ENCODE measurements at places on chromosomes 5 and 9.
A peak's percentile ranks its signal among the peaks of the same experiment; 100 is the strongest.

DNA sequence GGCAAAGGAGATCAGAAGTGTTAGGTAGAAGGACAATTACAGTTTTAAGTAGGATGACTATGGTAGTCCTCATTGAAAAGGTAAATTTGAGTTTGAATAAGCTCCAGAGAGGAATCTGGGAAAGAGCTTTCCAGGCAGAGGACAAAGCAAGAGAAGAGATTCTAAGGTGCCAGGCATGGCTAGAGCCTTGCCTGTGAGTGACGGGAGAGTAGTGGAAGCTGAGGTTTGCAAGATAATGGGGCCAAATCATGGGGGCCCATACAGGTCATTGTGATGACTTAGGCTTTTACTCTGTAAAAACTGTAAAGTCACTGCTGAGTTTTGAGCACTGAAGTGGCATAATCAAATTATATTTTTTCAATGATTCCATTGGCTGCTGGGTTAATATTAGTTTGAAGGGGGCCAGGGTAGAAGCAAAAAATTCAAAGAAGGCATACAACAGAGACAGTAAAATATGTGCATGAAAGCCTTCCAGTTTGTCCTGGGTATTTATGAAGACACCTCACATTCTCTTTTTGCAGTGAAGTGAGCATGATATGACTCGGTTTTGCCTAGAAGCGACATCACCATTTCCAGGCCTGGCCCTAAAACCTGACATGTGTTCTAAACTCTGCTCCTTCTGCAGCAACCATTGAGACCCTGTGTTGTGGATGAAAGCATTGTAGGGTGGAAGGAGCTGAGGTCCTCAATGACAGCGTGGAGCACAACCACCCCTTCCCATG is 279.8 kb upstream of the TNC start:
- no peak for DNase-seq

DNA sequence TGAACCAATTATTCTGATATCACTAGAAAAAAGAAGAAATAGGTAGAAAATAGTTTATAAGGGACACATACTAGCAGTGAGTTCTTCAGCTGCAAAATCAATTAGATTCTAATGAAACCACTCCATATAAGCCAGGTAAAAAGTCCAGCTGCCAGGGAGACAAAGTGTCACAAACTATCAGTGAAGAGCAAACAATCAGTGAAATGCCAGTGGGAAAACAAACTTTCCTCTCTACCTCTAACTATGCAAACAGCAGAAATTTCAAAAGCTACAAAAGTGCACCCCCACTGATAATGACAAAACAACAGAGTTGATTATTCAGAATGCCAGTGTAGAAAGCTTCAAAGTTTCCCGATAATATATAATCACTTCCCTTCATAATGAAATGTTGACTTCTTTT is 637.2 kb upstream of the ITGA1 start:
- DNase-seq = no peak

- DNase-seq = no peak
These were observed 161.4 kb downstream of the PRELID2 start for GRCh38 chr5:145673786-145674185.

DNA sequence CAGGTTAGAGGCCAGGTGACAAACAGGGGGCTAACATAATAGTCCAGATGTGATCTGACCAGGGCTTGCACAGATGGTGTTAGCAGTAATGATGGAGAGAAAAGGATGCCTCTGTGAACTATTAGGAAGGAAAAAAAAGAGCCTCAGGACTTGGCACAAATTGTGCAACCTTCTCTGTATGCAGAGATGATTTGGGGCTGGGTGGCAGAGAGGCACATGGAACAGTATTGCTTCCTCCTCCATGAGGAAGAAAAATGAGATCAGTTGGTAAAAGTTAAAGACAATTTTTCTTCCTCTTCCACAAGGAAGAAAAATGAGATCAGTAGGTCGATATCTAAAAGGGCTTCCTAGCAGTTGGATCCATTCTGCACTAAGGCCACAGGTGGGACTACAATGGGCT is 13.9 kb upstream of the ANXA6 start:
- no peak for DNase-seq

DNA sequence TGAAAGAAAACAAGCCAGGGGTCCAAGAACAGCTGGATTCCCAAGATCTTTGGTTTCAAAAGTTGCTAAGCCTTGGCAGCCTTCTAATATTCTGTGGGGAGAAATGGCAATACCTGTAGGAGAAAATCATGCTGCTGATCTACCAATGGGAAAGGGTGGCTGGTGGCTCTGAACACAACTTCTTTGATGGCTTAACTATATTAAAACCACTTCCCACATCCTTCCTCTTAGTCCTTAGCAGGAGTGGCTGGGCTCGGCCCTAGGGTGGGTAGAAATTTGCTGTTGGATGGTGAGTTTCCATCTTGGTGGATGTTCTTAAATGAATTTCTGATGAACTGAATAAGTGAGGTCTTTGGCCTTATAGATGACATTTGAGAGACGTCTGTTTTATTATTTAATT is 19.5 kb upstream of the FBXL7 start:
- DNase-seq = no peak

DNA sequence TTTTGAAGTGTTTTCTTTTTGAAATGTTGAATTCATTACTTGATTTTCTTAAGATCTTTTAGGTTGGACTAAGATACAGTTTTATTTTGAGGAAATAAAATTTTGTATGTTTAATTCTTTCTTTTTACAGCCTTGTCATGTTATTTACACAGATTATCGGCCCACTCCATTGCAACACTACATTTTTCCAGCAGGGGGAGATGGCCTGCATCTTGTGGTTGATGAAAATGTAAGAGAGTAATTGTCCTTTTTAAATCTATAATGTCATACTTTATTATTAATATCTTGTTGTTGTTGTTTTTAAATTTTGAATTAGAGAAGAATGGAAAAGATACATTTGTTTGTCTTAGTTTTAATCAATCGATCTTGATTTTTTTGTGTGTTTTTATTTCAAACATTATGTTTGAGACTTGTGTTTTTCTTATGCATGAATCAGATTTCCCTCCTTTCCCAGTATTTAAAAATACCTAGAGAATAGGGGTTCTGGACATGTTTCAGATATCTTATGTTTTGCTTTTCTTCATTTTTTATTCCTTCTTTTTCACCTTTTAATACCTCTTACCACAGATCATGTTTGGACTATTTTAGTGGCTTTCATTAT is 36.7 kb downstream of the MTREX start:
- peak; percentile 68 for DNase-seq

- no peak for DNase-seq
These were observed 51.4 kb downstream of the ACER2 start for GRCh38 chr9:19460243-19460642.

DNA sequence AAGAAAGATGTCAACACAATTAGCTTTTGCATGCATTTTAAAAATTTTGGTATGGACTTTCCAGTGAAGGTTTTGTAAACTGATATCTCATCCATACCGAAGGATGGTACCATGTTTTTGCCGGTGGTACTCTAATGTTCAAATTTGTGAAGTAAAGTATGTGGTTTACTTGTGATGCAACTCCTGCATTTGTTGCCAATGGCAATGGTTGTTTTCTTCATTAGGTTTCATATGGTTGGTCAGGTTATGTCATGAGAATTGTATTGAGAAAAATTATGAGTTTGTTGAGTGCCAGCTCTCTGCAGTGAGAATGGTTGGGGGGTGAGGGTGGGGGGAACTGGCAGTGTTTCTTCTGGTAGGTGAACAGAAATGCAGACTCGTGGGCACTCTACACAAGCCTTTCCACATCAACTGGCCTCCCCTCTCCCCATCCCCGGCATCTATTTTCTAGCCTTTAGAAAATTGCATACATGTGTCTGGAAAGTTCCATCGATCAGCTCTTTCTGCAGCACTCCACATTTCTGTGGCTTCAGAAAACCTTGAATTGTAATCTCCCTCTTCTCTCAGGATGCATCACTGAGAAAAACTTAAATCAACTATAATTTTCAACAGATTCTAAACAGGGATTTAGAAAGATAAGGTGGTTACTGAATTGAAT is 107.7 kb downstream of the PDE4D start:
- DNase-seq = no peak

DNA sequence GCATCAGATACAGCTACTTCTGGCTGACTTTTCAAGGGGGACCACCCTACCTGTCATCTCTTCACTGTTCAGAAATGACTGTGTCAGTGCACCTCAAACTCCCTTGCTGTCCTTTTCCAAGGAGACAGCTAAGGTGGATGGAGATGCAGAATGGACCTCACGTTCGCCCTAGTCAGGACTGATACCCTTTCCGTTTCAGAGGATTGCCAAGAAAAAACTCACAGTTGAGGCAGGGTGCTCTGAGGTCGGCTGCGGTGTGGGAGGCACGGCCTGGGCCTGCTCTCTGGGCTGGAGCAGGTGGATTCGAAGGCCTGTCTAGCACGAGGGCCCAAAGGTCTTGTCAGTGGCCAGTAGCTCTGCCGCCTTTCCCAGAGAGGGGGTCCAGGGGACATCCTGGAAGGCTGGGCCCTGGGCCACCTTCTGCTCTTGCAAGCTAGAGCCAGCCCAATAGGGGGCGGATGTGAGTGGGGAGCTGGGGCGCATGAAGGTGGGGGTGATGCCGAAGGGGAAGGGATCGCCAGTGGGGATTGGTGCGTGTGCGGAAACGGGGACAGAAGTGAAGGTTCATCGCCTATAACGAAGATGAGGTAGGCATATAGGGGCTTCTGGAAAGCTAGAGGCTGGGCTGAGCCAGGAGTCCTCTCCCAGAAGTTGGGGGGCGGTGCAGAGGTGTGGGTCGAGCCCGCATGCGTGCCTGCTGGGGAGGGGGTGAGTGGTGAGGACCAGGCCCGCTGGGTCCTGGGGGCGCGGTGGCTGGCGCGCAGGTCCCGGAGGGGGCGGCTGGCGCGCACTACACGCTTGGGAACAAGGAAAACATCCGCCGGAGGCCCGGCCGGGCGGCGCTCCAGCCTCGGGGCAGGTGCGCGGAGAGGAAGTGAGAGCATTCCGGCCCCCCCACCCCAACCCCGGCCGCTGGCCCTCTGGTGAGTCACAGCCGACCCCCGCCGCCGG is 2.5 kb upstream of the MSMP start:
- peak; percentile 61 for DNase-seq

DNA sequence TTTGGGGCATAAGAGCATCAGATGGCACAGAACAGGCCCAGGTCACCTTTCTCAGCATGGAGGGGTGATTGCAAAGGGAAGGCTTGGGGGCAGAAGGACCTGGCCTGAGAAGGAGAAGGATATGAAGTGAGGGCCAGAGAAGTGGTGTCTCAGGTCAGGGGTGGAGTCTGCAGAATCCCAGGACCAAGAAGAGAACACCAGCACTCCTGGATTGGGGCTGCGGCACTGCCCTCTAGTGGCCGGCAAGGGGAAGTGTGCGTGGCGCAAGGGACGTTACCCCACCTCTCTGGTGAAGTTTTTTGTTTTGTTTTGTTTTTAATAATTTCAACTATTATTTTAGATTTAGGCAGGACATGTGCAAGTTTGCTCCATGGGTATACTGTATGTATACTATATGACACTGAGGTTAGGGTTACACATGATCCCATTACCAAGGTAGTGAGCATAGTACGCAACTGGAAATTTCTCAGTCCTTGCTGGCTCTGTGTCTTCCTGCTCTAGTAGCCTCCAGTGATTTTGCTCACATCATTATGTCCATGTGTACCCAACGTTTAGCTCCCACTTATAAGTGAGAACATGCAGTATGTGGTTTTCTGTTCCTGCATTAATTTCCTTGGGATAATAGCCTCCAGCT is 1548.6 kb downstream of the EFNA5 start:
- DNase-seq = peak; percentile 60

- peak; percentile 73 for DNase-seq
These were observed 933.6 kb downstream of the CDH12 start for GRCh38 chr5:21919414-21920022.

GRCh38 chr5:127596501-127596900 is 52.4 kb upstream of the CTXN3 start:
- DNase-seq = no peak

DNA sequence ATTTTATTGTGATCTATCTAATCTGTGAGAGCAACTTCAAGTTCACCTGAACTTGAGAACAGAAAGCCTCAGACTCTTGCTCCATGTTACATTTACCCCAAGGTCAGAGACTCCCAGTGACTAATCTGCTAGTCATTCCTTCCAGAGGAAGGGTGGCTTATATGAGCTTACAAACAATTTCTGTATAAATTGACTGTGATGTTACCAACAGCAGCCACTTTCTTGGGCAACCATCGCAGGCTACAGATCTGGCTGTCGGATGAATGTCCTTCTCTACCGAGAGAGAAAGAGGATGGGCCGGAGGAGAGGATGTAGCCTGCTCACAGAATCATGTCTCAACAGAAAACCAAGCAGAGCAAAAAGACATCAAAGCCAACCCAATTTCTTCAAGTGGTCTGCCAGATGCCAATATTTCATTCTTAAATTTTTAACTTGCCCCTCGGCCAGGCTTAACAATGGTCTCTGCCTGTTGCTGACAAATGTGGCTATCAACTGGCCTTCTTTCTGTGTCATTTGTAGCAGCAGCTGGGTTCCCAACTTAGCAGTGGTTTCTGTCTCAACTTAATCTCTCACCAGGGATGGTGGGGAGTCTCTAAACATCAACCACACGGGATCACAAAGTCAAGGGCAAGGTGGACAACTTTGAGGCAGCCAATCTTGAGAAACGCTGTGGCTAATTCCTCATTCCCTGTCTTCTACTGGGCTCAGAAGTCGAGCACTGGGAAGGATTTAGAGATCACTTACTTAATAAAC is 81.3 kb downstream of the RAPGEF1 start:
- peak; percentile 88 for DNase-seq

- DNase-seq = no peak
These were observed 102.0 kb downstream of the NSG2 start for GRCh38 chr5:174147551-174147950.

- no peak for DNase-seq
These were observed 65.4 kb upstream of the STK32A start for GRCh38 chr5:147169399-147169798.

GRCh38 chr9:71740199-71740598 is 28.1 kb downstream of the CEMIP2 start:
- peak; percentile 30 for DNase-seq

DNA sequence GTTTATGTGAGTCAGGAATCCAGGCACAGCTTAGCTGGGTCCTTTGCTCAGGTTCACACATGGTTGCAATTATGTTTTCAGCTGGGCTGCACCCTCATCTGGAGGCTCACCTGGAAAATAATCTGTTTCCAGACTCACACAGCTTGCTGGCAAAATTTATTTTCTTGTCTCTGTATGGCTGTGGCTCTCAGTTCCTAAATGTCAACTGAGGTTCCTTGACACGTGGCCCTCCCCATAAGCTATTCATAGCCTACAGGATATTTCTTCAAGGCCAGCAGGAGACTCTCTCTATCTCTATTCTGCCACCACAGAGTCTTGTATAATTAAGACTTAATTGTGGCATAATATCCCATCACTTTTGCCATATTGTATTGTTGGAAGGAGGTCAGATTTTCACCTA is 732.0 kb downstream of the CDH18 start:
- no peak for DNase-seq

DNA sequence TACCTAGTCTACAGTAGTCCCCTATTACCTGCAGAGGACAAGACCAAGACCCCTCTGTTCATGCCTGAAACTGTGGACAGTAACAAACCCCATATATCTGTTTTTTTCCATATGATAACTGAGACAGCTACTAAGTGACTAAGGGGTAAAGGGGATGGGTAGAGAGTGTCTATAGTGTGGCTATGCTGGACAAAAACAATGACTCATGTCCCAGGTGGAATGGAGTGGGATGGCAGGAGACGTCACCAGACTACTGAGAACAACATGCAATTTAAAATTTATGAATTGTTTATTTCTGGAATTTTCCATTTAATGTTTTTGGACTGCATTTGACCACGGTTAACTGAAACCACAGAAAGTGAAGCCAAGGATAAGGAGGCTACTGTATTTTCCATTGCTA is 171.8 kb downstream of the AGTPBP1 start:
- DNase-seq = peak; percentile 10

GRCh38 chr9:27090711-27091110 is 18.3 kb upstream of the TEK start:
- DNase-seq = no peak
